ENCODE measurements at places on chromosomes 11 and 22.

GRCh38 chr11:33988586-33989370 lies 62.8 kb upstream of the CAPRIN1 start:
- no peak for DNase-seq

DNA sequence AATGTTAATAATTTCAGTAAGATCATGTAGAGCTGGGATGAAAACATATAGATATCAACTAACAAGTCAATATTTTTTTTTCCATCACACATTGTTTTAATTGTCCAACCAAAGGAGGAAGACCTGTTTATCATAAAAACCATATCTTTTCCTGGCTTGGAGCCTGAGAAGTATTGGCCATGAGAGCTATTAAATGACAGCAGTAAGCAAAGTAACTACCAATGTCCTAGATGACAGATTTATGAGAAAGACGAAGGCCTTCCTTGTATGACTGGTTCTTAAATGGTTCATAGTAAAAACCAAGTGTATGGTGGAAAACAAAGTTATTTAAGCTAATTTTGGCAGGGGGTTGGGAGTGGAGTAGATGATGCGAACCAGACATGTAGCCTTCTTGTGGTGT lies 1147.1 kb upstream of the TENM4 start:
- no peak for DNase-seq

- no peak for DNase-seq
Measured at GRCh38 chr22:24400726-24401596, 26.4 kb upstream of the ADORA2A start.

GRCh38 chr11:41714101-41714500 lies 254.6 kb upstream of the LRRC4C start:
- DNase-seq, result no peak

- DNase-seq, result no peak
Measured at GRCh38 chr22:31143038-31143437, 2.7 kb upstream of the PLA2G3 start.

Measured in right renal pelvis (tissue), 4 donors.